ENCODE measurements at places on chromosomes 6 and 20.

- no peak for DNase-seq
Observed at GRCh38 chr6:157811137-157811475, 11.9 kb upstream of the SNX9 start.

GRCh38 chr6:142871910-142872331, 73.1 kb downstream of the HIVEP2 start:
- DNase-seq = peak; percentile 41

- no peak for DNase-seq
Observed at GRCh38 chr6:167794161-167795157, 32.3 kb upstream of the AFDN start.

DNA sequence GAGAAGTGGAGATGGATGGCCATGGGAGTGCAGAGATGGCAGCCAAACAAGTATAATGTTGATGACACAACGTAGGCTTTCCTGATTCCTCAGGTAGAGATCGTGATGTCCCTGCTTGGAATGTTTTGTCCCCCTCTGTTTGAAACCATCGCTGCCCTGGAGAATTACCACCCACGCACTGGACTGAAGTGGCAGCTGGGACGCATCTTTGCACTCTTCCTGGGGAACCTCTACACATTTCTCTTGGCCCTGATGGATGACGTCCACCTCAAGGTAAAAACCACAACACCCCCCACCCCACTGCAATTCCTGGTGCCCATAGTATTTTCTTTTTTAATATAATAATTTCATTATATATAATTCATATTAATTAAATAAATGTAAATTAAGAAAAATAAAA, 42.1 kb upstream of the NOP56 start:
- DNase-seq = no peak

DNA sequence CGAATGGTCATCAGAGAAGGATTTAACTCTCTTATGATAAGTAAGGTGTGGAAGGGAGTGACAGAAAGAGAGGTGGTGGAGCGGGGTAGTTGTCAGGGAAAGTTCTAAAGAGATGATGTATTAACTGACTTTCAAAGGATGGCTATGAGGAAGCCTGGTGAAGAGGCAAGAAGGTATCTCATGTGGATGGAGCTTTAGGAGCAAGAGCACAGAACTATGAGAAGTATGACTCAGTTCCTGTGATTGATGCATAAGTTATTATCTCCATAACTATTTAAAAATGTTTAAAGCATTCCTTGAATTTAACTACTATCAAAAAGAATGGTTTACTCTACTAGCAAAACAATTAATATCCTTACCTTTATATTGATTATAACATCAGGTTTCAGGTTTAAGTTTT, 28.8 kb downstream of the AK9 start:
- no peak for DNase-seq

- DNase-seq = peak; percentile 56
Observed at GRCh38 chr20:31809661-31810060, 9.5 kb upstream of the MYLK2 start.

- no peak for DNase-seq
Observed at GRCh38 chr6:15265787-15266186, 19.9 kb downstream of the JARID2 start.

- DNase-seq = no peak
Observed at GRCh38 chr6:141244366-141244765, 888.4 kb upstream of the GJE1 start.

DNA sequence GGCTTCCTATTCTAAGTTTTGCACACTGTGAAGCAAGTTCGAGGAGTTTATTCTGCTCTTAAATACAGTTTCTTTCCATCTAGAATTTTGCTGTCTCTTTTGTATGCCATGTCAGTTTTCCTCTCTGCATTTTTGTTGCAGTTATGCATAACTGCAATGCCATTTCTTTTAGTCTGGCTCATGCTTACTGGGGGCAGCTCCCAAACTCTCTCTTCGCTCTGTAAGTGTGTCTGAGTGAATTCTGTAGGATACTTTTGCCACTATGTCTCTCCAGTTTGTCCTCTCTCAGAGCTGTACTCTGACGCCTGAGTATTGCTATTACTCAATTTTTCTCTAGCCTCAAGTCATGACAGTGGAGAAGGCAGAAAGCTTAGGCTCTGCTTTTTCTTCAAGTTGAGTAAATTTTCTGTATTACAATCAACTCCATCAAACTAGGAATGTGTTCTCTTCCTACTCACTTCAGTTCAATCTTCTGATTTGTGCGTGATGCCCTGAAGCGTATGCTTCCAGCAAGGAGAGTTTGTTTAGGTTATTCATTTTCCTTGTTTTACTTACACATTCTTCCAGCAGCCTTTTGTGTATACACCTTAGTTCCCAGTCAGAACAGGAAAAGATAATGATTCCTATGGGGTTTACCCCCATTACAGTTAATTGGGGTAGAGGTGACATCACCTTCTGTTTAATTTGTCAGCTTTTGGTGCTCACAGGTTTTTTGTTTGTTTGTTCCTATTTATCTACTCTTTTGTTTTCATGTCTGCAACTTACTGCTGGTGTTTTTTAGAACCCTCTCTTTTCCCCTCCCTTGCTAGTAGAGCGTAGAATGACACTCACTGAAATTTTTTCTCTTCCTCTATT, 430.9 kb downstream of the BCKDHB start:
- no peak for DNase-seq

DNA sequence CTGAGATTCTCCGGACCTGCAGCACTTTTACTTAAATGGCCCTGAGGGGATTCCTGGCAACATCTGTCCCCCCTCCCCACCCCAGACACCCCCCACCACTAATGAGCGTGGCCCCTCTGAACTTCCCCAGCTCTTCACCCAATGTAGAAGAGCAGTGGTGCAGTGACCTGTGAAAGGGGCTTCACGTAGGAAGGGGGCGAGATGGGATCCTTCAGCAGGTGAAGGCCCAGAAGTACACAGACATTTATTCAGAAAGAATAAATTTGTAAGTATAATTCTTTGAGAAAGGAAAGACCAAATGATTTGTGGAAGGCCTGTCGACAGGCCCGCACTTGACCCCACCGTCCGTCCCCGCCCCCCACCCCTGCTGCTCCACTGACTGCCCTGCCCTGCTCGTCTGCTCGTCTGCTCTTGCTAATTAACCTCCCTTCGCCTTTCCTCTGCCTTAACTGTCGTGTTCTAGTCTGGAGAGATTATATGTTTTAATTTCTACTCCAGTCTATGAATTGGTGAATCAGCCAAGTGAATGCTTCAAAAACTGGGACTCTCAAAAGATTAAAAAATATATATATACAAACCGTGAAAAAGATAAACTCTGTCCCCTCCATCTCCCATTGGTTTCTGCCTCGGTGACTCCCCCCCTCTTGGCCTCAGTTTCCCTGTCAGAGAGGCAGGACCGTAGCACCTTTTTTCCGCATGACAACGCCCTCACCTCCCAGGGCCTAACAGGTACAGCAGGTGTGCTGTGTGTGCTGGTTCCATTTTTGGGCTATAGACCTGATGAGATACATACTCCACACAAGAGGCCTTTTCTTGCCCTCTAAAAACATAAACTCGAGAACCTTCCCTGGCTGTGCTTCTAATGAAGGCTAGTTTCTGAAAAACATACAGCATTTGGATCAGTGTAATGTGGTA, 49.2 kb downstream of the GNAS start:
- DNase-seq = no peak

- no peak for DNase-seq
Observed at GRCh38 chr6:30171677-30172471, 8.5 kb downstream of the TRIM15 start.

DNA sequence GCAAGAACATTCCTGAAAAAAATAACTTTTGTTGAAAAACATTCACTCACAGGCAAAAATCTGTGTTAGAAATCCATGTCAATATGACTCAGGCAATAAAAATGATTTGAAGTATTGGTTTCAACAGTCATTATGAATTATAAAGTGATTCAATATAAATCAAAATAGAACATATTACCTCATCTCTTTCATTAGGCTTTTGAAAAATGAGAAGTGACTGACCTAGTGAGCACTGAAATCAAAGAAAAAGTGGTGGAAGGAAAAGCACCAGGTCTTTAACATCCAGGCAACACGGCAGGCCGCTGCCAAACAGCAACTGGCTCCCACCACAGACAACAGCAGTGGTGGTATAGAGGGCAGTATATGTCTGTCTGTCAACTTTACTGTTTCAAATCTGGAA, 68.9 kb downstream of the MAN1A1 start:
- DNase-seq = peak; percentile 13

DNA sequence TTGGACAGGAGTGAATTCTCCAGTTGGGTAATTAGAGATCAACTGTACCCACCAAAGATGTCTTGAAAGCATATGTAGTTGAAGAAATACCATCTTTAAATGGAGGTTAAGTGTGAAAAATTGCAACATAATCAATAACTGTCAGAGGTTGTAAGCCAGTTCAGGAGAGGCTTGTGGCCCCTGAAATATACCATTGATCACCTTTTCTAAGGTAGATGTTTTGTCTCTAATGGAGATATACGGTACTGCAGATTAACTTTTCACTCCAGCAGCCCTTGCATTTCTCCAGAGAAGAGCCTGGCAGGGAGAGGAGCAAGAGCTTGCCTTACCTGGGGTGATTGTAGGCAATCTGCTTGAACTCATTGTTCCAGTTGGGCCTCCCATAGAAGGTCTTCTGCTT, 48.8 kb downstream of the NOX3 start:
- DNase-seq = no peak

GRCh38 chr6:146267946-146268345, 239.1 kb downstream of the GRM1 start:
- DNase-seq = no peak

DNA sequence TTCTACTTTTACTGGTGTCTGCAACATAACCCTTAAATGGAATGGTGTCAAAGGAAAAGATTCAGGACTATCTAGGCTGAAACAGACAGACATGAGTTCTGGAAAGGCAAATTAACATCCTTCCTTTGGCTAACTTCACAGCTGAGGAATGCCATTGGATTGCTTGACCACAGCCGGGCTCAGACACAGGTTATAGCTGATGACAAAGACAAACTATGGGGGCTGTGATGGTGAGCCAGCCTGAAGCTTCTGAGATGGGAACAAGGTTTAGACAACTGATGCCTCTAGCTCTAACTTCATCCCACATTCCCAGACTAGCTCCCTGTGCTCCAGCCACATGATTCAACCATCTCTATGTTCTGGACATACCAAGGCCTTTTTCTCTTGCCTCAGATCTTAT, 15.3 kb downstream of the POLR1C start:
- DNase-seq = no peak

- no peak for DNase-seq
Observed at GRCh38 chr6:604579-604978, 52.3 kb downstream of the HUS1B start.

GRCh38 chr20:3916364-3916763, 27.2 kb downstream of the PANK2 start:
- no peak for DNase-seq

- DNase-seq = no peak
Observed at GRCh38 chr6:80145921-80146320, 39.5 kb downstream of the BCKDHB start.

- no peak for DNase-seq
Observed at GRCh38 chr6:13841936-13842335, 27.6 kb upstream of the MCUR1 start.

DNA sequence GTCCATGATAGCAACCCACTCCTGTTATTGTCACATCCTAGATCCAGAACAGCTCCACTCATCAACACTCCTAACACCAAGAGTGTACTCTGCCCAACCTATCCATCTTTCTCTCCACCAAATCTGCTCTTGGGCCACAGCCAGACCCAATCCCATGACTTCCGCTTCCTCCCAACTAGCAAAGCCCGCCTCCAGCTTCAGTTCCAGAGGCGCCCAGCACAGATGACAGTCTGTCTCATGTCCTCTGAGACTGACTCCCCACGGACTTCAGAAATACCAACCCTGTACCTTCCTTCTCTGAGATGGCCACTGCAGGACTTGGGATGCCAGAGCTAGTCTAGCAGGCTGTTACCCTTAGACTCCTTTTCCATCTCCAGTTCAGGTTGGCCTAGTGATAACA, 48.6 kb downstream of the DTNBP1 start:
- DNase-seq = no peak

- DNase-seq = no peak
Observed at GRCh38 chr6:124131259-124131658, 327.6 kb downstream of the NKAIN2 start.

- no peak for DNase-seq
Observed at GRCh38 chr6:45759472-45759810, 256.2 kb downstream of the CLIC5 start.

- no peak for DNase-seq
Observed at GRCh38 chr20:22623211-22623610, 38.8 kb upstream of the FOXA2 start.

DNA sequence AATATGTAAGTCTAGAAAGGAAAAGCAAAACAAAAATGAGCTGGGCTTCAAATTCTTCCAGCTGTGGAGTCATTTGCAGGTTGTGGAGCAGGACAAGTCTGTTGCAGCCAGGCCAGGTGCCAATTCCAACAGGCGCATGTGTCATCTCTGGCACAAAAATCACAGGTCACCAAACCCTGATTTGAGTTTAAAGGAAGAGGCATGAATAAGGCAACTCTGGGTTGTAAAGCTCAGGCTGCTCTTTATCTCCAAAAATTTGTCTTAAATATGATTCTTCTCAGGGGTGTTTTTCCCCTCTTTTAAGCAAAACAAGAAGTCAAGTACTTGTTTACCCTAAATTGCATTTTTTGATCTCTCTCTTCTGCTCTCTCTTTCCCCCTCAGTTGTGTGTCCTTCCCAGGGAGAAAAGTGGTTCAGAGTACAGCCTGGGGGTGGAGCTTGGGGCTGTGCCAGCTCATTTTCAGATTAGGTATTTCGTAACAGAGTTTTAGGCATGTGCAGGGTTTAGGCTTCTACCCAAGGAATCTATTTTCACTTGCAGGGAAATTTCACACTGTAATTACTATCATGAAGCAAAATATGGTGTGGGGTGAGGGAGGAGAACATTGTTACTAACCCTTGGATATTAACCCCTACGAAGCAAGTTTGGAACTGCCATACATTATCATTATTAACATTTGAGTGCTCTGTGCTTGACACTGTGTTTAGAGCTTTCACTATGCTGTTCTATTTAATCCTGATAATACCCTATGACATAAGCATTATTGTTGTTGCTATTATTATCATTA, 8.3 kb upstream of the NCOA3 start:
- peak; percentile 50 for DNase-seq

DNA sequence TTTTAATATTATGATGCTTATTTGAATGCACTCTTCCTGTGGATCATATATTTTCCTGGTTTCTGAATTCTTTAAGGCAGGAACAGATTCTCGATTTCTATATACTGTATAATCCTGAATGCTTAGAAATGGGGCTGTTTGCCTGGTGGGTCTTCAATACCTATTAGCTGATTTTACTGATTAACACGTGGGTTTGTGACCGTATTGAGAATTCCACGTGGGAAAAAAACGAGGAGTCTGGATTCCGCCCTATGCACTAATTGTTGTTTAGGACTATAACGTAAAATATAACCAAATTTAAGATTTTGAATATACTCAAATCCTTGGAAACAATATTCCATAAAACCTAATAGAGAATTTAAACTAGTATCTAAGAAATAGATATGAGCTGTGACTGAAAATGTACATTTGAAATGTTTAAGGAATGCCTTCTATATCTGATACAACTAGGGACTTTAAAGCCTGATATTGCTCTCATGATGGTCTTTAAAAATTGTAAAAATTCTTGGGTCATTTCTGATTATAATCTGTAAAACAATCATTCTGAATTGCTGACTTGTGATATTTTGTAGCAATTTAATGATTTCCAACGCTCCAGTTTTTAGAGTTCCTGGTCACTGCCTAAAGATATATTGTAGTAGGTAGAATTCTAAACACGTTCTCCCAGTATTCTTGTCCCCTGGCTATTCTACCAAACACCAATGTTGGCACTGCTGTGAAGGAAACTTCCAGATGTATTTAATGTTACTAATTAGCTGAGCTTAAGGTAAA, 93.6 kb upstream of the NOX3 start:
- DNase-seq = no peak

- DNase-seq = no peak
Observed at GRCh38 chr6:71900642-71901041, 14.3 kb downstream of the RIMS1 start.

GRCh38 chr6:54515013-54515412, 206.8 kb downstream of the TINAG start:
- no peak for DNase-seq
